ENCODE measurements at places on chromosomes 12 and 14. TPM values are rescaled to one million over a fixed set of nuclear protein-coding genes. Genes with fewer than 3 reads are reported as not detected.

The RTN1 gene
- 10.8 TPM for total RNA-seq

GRCh38 chr14:65703521-65703920 is 291.0 kb downstream of the FUT8 start:
- no peaks in the 10 kb centered on the region for H3K27me3 ChIP-seq
- no peak for DNase-seq
- H3K4me3 ChIP-seq, result no peak overlapping the region
- no peak overlapping the region for H3K27ac ChIP-seq

DNA sequence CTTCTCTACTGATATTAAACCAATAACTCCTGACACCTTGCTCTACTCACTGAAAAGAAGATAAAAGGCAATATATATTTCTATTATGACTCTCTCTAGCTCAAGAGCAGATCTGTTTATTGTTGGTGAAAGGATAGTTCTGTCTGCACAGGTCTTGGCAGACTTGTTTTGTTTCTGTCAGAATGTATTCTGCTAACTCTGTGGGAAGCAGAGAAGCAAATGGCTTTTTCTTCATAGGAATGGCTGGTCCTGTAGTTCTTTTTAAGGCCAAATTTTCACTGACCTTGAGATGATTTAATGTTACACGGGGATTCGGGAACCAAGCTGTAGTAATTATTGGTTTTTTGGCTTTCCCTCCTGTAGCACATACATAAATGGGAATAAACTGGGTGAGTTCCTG is 512.1 kb downstream of the DIO2 start:
- no peak overlapping the region for H3K4me3 ChIP-seq
- DNase-seq, result no peak
- H3K4me1 ChIP-seq, result no peaks in the 10 kb centered on the region

The DIABLO gene
- 48.2 TPM for total RNA-seq

Data from breast epithelium (tissue), 4 donors.